ENCODE measurements at places on chromosomes 4 and X.
A peak's percentile ranks its signal among the peaks of the same experiment; 100 is the strongest.

DNA sequence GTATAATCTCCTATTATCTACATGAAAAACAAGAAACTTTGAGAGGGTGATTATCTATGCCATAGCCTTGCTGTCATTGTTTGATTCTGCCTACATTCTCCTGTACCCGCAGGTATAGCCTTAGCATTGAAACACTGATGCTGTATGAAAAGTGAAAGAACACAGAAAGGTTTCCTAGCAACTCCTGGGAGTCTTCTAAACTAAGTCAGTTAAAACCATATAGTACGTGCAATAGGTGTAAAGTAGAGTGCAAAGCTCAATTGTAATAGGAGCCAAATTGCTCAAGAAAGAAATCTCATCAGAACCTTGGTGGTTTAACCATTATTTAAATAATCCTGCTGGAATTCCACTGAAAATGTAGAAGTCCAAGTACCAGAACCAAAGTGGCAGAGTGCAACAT lies 489.7 kb downstream of the PCDH10 start:
- DNase-seq, result no peak

- no peak for DNase-seq
Observed at GRCh38 chr4:8393593-8394038, 46.9 kb downstream of the ACOX3 start.

DNA sequence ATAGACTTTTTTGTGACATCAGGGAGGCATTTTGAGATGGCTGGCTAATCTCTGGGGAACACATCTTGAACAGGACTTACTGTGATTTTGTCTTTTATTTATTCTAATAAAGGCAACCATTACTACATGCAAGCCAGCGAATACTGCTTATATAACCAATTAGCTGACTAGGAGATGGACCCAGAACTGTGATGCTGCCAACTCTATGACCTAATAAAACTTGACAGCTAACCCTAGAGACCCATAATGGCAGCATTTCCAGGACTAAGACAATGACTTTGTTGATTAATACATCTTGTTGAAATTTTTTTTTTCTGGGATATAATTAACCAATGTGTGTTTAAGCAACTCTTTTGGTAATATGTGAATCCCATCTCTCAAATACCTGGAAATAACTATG lies 584.6 kb downstream of the PRR32 start:
- DNase-seq, result no peak

DNA sequence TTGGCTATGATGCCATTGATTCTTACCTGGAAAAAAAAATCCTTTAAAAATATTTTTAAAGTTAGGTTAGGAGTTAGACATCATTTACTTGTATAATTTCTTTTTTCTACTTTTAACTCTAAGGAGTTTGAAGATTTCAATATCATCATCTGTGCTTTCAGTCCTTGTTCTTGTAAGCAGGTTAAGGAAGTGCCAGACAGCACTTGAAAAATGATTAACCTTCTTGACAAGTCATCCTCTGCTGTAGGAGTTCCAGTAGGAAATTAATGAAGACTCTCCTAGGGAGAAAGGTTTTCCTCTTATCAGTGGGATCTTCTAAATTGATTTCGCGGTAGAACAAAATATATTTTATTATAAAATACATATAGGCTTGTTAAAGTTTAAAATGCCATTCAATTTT lies 29.1 kb upstream of the ANAPC4 start:
- DNase-seq, result no peak

DNA sequence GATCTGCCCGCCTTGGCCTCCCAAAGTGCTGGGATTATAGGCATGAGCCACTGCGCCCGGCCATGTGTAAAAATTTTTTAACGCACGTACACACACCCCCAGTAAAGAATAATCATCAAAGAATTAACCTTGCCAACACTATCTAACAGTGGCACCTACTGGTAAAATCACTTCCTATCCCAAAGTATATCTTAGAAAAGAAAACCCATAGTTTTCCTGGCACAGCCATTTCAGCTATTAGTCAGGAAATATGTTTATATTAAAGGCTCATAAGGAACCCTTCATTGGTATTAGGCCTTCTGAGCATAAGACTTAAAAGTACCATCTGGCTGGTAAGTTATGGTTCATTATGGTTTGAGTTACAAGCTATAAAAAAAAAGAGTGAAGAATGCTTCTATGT lies 14.1 kb downstream of the S100G start:
- DNase-seq, result peak; percentile 13

GRCh38 chr4:165208741-165209388 lies 1.5 kb downstream of the KLHL2 start:
- DNase-seq, result no peak

- peak; percentile 1 for DNase-seq
Observed at GRCh38 chrX:13167481-13168231, 123.2 kb upstream of the FAM9C start.

- no peak for DNase-seq
Observed at GRCh38 chr4:156515295-156515694, 456.3 kb downstream of the PDGFC start.
